H9 (cell line): ENCODE measurements at places on chromosomes 2 and 18. TPM values are rescaled to one million over a fixed set of nuclear protein-coding genes. Genes with fewer than 3 reads are reported as not detected.

The DHRS9 gene
- total RNA-seq = not detected in 2 replicates

The HTRA2 gene
- 24.1 and 24.9 TPM in 2 replicates for total RNA-seq

The CCDC178 gene
- 0.11 TPM in 1 of 2 replicates, not detected in the other for total RNA-seq

The PLB1 gene
- 0.42 TPM in 1 of 2 replicates, not detected in the other for total RNA-seq

The ZC3H6 gene
- 3.5 and 4.8 TPM in 2 replicates for total RNA-seq

The NLRC4 gene
- not detected in 2 replicates for total RNA-seq

The TEX44 gene
- total RNA-seq = not detected in 2 replicates

The ZNF892 gene
- 13.2 and 13.3 TPM in 2 replicates for total RNA-seq

The RESP18 gene
- not detected in 2 replicates for total RNA-seq

The TFCP2L1 gene
- 1.8 and 1.9 TPM in 2 replicates for total RNA-seq

The UGT1A4 gene
- total RNA-seq = not detected in 2 replicates

The ZBTB7C gene
- 0.33 and 0.39 TPM in 2 replicates for total RNA-seq

The GALNT13 gene
- total RNA-seq = 6.6 and 6.7 TPM in 2 replicates

The RIT2 gene
- 1.2 and 1.3 TPM in 2 replicates for total RNA-seq
